ENCODE measurements at places on chromosomes 12 and 14.

- no peak for DNase-seq
Observed at GRCh38 chr12:28506271-28506670, 316.0 kb downstream of the CCDC91 start.

GRCh38 chr12:122350141-122350848 is 72.2 kb downstream of the CLIP1 start:
- DNase-seq, result no peak

GRCh38 chr12:45400991-45401390 is 185.1 kb downstream of the ANO6 start:
- no peak for DNase-seq

GRCh38 chr12:60630796-60631195 is 1035.0 kb downstream of the SLC16A7 start:
- DNase-seq, result no peak

- DNase-seq, result no peak
Observed at GRCh38 chr12:21144309-21144708, 13.3 kb downstream of the SLCO1B1 start.

GRCh38 chr14:67268426-67269150 is 27.4 kb downstream of the PALS1 start:
- no peak for DNase-seq

DNA sequence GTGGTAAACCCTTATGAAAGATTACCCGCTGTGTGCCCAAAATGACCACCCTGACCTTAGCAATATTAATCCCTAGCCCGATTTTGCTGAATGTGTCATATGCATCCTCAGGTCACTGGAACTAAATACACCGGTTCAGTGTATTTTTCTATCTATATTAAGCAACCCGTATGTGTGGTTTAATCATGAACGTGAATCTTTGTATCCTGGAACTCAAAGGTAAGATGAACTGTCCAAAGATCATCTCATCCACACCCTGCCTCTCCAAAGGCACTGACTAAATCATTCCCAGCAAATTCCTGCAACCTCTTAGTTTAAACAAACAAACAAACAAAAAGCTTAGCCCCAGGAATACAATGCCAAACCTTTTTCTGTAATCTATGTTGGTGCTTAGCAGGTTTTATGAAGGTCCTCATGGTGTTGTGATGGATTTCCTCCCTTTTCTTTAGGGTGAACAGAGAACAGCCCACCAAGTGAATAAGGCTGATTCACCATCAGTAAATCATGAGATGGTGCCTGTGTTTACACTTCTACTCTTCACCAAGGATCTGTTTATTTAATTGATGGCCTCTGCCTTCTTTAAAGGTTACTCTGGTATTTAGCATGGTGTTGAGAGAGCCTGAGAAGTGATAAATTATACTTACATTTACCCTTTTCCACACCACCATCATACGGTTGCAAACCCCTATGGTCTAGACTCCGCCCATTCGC is 298.6 kb downstream of the DPF3 start:
- DNase-seq, result no peak

GRCh38 chr12:31222620-31223222 is 103.2 kb downstream of the SINHCAF start:
- DNase-seq, result no peak

DNA sequence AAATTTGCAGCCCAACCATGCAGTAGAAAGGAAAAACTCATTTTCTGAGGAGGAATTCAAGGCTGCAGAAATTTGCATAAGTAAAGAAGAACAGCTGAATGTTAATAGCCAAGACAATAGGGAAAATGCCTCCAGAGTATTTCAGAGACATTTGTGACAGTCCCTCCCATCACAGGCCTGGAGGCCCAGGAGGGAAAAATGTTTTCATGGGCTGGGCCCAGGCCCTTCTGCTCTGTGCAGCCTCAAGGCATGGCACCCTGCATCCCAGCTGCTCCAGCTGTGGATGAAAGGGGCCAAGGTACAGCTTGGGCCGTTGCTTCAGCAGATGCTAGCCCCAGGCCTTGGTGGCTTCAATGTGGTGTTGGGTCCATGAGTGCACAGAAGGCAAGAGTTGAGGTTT is 62.3 kb downstream of the ATXN7L3B start:
- DNase-seq, result no peak

DNA sequence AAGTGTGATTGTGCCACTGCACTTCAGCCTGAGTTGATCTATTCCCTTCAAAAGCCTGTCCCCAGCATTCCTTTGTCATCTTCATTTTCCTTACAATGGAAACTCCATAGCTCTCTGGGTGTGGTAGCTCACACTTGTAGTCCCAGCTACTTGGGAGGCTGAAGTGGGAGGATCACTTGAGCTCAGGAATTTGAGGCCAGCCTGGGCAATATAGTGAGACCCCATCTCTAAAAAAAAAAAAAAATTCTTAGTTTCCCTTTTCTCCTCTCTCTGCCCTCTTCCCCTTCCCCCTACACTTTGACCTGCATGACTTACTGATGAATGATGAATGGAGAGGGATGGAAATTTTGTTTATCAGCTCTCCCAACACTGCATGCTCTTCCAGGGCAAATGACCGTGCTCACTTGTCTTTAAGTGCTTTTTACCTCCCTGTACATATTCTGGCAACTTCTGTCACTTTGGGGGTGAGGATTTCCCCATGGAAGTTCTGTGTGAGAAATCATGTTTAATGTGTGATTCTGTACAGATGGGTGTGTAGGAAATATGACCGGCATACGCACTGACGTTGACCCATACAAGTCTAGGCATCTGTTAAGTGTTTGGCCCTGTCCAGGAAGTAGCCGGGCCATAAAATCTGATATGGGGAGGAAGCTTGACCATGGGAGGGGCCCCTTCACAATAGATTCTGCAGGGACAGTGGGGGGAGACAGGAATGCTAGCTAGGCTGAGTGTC is 65.4 kb downstream of the ZFP36L1 start:
- no peak for DNase-seq
